ENCODE measurements at places on chromosomes 4 and X. TPM values are rescaled to one million over a fixed set of nuclear protein-coding genes. Genes with fewer than 3 reads are reported as not detected.

Gene VCX3A
- not detected for total RNA-seq

Gene MAGEB2
- total RNA-seq = not detected

Gene SPANXN3
- not detected for total RNA-seq

Gene L1CAM
- total RNA-seq = 0.09 TPM

Gene LUZP4
- total RNA-seq = not detected

Gene DMP1
- total RNA-seq = not detected

Gene GPR173
- total RNA-seq = 1.9 TPM

Gene OTC
- total RNA-seq = 0.16 TPM

Gene KIT
- under 0.01 TPM for total RNA-seq

Gene COL4A5
- 27.0 TPM for total RNA-seq

Gene MAGEH1
- 27.6 TPM for total RNA-seq

Gene MAGEB6B
- total RNA-seq = not detected

Gene ASB5
- total RNA-seq = 0.26 TPM

Gene SPON2
- 703 TPM for total RNA-seq

Gene AKAP4
- not detected for total RNA-seq

Gene MAGEB1
- not detected for total RNA-seq

Gene PLCXD1
- total RNA-seq = 7.9 TPM

Gene IQCM
- 0.16 TPM for total RNA-seq

Gene SCD5
- 11.6 TPM for total RNA-seq

Gene ANOS1
- total RNA-seq = not detected

Gene PRKX
- total RNA-seq = 6.5 TPM
